ENCODE measurements at places on chromosomes 5 and 9. TPM values are rescaled to one million over a fixed set of nuclear protein-coding genes. Genes with fewer than 3 reads are reported as not detected.

GRCh38 chr5:170437621-170438375 is 48.6 kb upstream of the KCNMB1 start:
- H3K27ac ChIP-seq = no peak overlapping the region
- no peak for DNase-seq
- H3K4me1 ChIP-seq = no peaks in the 10 kb centered on the region

DNA sequence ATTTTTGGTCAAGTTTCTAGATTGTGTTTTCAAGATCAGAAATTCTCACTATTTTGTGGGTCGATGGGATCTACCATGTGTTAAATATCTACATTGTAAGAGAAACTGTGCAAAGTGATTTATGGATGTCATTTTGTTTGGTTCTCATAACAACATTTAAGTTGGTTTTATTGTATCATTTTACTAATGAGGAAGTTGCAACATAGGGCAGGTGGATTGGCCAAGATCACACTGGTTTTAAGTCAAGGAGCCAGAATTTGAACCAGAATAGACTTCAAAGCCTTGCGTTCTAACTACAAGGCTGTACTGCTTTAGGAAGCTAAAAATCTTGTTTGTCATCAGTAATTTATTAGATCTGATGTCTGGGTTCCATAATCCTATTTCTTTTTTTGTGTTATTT is 23.4 kb downstream of the SH3TC2 start:
- no peak overlapping the region for H3K4me3 ChIP-seq
- H3K4me1 ChIP-seq = no peaks in the 10 kb centered on the region
- H3K36me3 ChIP-seq = no peaks in the 10 kb centered on the region
- H3K27me3 ChIP-seq = no peaks in the 10 kb centered on the region
- DNase-seq = no peak
- H3K27ac ChIP-seq = peak overlapping the region; percentile 14

- H3K36me3 ChIP-seq = no peaks in the 10 kb centered on the region
- DNase-seq = no peak
- no peak overlapping the region for H3K27ac ChIP-seq
- no peak overlapping the region for H3K4me3 ChIP-seq
These were observed 123.3 kb downstream of the ZNF354C start for GRCh38 chr5:179183481-179183880.

DNA sequence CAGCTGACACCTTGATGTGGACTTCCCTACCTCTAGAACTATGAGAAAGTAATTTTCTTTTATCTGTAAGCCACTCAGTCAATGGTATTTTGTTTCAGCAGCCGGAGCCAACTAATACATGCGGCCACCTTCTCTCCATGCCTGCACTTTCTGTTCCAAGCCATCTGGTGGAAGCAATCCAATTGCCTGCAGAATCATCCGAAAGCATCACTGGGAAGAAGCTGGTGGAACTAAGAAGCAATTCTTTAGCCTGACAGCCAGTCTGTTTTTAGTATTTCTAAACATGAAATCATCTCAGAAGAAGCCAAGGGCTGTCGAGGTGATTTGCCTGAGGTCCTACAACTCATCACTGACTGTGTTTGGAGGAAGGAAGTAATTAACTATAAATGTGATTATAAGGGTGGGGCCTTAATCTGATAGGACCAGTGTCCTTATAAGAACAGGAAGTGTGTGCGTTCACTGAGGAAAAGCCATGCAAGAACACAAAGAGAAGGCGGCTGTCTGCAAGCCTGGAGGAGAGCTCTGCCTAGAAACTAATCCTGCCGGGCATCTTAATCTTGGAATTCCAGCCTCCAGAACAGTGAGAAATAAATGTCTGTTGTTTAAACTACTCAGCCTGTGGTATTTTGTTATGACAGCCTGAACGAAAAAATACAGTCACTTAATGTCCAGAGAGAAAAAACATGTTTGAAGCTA is 49.1 kb downstream of the NXNL2 start:
- H3K36me3 ChIP-seq = no peaks in the 10 kb centered on the region
- DNase-seq = no peak
- no peak overlapping the region for H3K4me3 ChIP-seq
- H3K4me1 ChIP-seq = no peaks in the 10 kb centered on the region
- H3K27ac ChIP-seq = no peak overlapping the region

DNA sequence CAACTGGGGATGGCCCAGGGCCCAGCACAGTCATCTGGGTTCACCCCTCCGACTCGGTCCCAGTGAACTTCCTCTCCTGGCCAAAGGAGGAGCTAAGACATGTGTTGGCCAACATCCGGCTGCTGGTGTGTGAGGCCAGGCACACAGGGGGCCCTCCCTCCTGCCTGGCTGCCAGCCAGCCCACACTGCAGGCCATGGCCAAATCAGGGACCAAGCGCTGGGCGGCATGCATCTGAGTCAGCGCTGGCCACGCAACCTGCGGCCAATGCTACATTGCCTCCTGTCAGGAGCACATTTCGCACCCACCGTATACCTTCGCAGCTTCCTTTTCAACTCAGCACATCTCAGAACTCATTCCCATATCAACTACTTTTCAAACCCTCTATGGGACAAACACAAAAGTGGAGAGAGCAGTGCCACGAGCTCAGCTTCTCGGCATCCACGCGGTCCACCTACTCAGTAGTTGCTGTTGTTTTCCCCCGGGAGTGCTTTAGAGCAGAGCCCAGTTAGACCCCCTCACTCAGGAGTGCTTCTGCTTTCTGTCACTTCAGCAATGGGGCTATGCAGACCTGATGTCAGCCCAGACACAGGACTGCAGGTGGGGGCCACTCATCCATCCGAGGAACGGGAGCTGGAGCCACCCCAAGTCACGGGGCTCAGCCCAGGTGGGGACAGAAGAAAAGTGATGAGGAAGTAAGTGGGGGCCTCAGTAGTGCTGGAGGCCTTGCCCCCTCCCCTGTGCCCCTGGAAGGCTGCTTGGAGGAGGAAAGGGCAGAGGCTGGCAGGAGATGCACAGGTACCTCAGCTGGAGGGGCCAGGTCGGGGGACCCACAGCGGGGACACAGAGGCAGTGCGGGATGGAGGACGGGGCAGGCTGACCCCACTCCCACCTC is 13.9 kb downstream of the NINJ1 start:
- no peaks in the 10 kb centered on the region for H3K27me3 ChIP-seq
- peak; percentile 78 for DNase-seq
- peaks cover 46% of the 10 kb centered on the region for H3K36me3 ChIP-seq
- peaks cover 10% of the 10 kb centered on the region for H3K4me1 ChIP-seq
- H3K27ac ChIP-seq = peak overlapping the region; percentile 65
- H3K4me3 ChIP-seq = peak overlapping the region; percentile 11

- H3K27me3 ChIP-seq = no peaks in the 10 kb centered on the region
- H3K4me1 ChIP-seq = no peaks in the 10 kb centered on the region
- DNase-seq = peak; percentile 19
- no peaks in the 10 kb centered on the region for H3K36me3 ChIP-seq
These were observed 75.3 kb downstream of the HMGCR start for GRCh38 chr5:75412111-75412990.

- H3K36me3 ChIP-seq = no peaks in the 10 kb centered on the region
- H3K27ac ChIP-seq = no peak overlapping the region
- no peak for DNase-seq
- H3K4me1 ChIP-seq = no peaks in the 10 kb centered on the region
- H3K4me3 ChIP-seq = no peak overlapping the region
These were observed 237.8 kb upstream of the NMUR2 start for GRCh38 chr5:152642880-152643279.

DNA sequence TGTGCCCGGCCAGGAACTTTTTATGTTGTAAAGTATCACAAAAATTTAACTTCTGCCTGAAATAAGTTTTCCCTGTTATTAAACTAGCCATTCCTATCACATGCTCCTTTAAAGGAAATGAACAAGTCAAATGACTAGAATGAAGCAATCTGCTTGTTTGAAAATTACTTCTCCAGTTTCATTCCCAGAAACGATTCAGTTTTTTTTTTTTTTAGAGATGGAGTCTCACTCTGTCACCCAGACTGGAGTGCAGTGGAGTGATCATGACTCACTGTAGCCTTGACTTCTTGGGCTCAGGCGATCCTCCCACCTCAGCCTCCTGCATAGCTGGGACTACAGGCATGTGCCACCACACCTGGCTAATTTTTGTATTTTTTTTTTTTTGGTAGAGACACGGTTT is 13.3 kb upstream of the GNG10 start:
- peaks cover 47% of the 10 kb centered on the region for H3K36me3 ChIP-seq
- H3K4me3 ChIP-seq = no peak overlapping the region
- H3K4me1 ChIP-seq = no peaks in the 10 kb centered on the region

DNA sequence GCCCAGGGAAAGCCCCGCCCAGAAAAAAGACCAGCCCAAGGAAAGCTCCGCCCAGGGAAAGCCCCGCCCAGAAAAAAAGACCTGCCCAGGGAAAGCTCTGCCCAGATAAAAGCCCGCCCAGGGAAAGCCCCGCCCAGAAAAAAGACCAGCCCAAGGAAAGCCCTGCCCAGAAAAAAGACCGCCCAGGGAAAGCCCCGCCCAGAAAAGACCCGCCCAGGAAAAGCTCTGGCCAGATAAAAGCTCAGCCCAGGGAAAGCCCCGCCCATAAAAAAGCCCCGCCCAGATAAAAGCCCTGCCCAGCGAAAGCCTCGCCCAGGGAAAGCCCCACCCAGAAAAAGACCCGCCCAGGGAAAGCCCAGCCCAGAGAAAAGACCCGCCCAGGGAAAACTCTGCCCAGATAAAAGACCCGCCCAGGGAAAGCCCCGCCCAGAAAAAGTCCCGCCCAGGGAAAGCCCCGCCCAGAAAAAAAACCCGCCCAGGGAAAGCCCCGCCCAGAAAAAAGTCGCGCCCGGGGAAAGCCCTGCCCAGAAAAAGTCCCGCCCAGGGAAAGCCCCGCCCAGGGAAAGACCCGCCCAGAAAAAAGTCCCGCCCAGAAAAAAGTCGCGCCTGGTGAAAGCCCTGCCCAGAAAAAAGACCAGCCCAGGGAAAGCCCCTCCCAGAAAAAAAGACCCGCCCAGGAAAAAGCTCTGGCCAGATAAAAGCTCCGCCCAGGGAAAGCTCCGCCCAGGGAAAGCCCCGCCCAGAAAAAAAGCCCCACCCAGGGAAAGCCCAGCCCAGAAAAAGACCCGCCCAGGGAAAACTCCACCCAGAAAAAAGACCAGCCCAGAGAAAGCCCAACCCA is 11.9 kb downstream of the GRIN1 start:
- DNase-seq = peak; percentile 49
- H3K4me1 ChIP-seq = no peaks in the 10 kb centered on the region
- H3K27me3 ChIP-seq = no peaks in the 10 kb centered on the region
- no peak overlapping the region for H3K4me3 ChIP-seq
- no peaks in the 10 kb centered on the region for H3K36me3 ChIP-seq

DNA sequence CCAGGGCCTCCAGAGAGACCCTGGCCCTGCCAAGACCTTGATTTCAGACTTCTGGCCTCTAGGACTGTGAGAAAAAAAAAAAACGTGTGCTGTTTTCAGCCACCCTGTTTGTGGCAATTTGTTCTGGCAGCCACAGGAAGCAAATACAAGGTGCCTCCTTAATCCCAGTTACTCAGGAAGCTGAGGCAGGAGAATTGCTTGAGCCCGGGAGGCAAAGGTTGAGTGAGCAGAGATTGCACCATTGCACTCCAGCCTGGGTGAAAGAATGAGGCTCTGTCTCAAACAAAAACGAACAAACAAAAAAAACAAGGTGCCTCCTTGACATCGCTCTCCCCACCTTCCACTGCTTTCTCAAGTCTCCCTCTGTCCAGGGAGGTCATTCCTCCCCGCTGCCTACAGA is 98.0 kb downstream of the GABBR2 start:
- no peaks in the 10 kb centered on the region for H3K36me3 ChIP-seq
- no peaks in the 10 kb centered on the region for H3K4me1 ChIP-seq
- no peaks in the 10 kb centered on the region for H3K27me3 ChIP-seq

DNA sequence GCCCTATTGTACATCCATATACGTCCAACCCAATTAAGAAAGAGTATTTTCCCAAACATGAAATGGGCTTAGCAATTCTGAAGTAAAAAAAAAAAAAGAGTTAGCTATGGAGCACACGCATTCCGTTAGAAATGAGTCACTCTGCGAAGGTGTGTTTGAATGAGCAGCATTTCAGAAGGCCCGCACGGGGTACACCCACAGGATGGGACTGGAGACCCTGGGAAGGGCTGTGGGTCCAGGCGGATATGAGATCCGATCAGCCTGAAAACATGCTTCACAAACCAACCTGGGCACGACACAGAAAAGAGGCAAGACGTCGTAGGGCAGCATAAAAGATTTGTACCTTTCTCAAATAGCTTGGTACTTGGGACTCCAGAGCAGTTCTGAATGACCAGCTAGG is 173.9 kb upstream of the KLF9 start:
- H3K27ac ChIP-seq = no peak overlapping the region
- H3K4me3 ChIP-seq = no peak overlapping the region
- no peaks in the 10 kb centered on the region for H3K36me3 ChIP-seq
- H3K27me3 ChIP-seq = no peaks in the 10 kb centered on the region
- no peaks in the 10 kb centered on the region for H3K4me1 ChIP-seq

DNA sequence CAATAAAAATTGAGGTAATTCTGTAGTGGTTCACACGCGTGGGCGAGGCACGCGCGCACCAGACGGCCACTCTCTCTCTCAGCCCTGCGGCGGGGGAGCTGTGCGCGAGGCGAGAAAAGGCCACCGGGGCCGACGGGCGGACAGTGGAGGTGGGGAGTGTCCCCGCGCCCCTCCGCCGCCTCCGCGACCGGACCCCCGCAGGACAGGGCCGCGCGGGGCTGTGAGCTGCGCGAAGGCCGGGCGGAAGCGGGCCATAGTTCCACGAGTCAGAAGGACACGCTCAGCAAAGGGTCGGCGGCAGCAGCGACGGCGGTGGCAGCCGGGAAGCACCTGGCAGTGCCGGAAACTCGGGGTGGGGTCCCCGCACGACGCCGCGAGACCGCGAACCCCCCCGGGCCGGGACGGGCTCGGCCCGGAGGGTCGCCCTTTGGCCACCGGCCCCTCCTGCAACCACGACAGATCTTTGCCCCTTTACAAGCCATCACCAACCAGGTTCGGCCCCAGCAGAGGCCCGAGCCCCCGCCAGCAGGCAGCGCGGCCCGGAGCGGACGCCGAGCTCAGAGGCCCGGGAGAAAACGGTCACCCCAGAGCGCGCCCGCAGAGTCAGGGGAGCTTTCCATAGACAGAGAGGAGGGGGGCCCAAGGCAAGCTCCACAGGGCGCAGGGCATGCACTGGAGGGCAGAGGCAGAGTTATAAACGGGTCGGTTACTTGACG is 60.9 kb downstream of the ZNF354C start:
- DNase-seq = peak; percentile 75
- H3K27me3 ChIP-seq = peaks cover 12% of the 10 kb centered on the region
- H3K4me1 ChIP-seq = no peaks in the 10 kb centered on the region

- no peaks in the 10 kb centered on the region for H3K36me3 ChIP-seq
These were observed 13.5 kb downstream of the FBXL7 start for GRCh38 chr5:15513431-15513830.

Gene CSF2
- total RNA-seq = 4.6 TPM

Gene IRGM
- total RNA-seq = not detected

Gene BHMT2
- 4.8 TPM for total RNA-seq

Gene DMRT3
- total RNA-seq = not detected

Gene ACTBL2
- total RNA-seq = 0.16 TPM

Gene DEPDC1B
- 3.0 TPM for total RNA-seq

Gene HTR4
- total RNA-seq = not detected

Gene MAP1B
- total RNA-seq = 53.0 TPM

Gene CCL27
- total RNA-seq = 0.67 TPM

Gene FAM193B
- total RNA-seq = 73.9 TPM

Gene BTNL8
- total RNA-seq = 0.47 TPM

Gene STKLD1
- total RNA-seq = 0.82 TPM

Gene SPINK1
- total RNA-seq = 12.7 TPM

Gene LCN9
- total RNA-seq = not detected

Gene TSLP
- total RNA-seq = 0.70 TPM
